ENCODE measurements at places on chromosomes 2 and 18.

GRCh38 chr2:199019898-199020507 is 437.7 kb downstream of the SATB2 start:
- no peak for DNase-seq

DNA sequence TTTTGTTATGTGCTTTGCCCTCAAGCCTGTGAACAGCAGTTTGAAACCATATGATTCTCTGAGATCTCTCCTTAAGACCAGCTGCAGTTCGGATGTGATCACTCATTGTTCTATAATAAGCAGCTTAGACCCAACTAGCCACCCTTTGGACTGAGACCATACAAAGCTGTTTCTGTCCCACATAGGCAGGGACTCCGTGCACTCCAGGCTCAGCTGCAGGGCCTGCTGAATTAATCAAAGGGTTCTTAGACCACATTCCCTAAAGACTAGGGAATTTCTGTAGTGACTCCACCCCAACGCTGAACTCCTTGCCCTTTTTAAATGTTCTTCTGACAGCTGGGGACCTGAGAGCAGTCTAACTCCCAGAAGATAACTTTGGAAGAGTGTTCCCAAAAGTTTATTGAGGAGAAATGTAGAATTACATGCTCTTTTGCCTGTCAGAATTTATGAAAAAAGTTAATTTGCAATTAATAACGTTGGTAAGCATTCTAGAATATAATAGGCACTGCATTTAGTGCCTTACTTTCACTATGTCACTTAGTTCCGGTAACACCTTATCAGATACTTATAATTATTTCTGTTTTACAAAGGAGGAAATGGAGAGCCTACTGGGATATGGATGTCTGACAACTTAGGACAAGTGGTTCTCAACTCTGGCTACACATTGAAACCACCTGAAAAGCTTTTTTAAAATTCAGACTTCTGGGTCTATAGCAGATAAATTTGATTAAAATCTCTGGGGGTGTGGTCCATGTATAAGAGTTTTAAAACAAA is 42.3 kb downstream of the GULP1 start:
- DNase-seq, result no peak

GRCh38 chr2:199734011-199734410 is 117.0 kb downstream of the FTCDNL1 start:
- no peak for DNase-seq

GRCh38 chr2:235614900-235615712 is 121.3 kb downstream of the AGAP1 start:
- DNase-seq, result no peak

DNA sequence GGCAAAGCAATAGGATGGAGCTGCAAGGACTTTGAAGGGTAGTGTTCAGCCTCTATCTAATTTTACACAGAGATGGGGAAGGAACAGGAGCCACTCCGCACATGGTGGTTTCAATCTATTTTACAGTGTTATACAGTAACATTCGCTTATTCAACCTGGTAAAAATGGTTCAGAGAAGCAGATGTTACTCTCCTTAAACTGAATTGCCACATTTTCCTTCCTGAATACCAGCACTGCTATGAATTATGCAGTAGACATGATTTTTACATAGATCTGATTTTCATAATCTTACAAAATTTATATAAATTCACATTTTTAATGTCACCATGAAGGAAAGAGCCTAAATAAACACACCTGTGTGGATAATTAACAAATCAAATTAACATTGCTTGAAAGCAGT is 85.0 kb downstream of the ITGA4 start:
- DNase-seq, result no peak

Measured in AML-193 (cell line).